ENCODE measurements at places on chromosomes 6 and 20.
A peak's percentile ranks its signal among the peaks of the same experiment; 100 is the strongest.

DNA sequence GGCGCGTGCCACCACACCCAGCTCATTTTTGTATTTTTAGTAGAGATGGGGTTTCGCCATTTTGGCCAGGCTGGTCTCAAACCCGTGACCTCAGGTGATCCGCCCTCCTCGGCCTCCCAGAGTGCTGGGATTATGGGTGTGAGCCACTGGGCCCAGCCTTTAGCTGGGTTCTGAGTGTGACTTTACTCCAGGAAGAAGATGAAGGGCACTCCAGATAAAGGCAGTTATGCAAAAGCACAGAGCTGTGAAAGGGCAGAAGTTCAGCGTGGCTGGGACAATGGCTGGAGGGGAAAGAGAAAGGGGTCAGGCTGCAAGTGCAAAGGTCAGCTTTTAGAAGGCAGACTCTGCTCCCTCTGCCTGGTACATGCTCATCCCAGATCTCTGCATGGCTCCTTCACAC, 39.7 kb downstream of the MAP3K5 start:
- no peak for DNase-seq

GRCh38 chr6:4670290-4670689, 105.9 kb upstream of the CDYL start:
- no peak for DNase-seq

DNA sequence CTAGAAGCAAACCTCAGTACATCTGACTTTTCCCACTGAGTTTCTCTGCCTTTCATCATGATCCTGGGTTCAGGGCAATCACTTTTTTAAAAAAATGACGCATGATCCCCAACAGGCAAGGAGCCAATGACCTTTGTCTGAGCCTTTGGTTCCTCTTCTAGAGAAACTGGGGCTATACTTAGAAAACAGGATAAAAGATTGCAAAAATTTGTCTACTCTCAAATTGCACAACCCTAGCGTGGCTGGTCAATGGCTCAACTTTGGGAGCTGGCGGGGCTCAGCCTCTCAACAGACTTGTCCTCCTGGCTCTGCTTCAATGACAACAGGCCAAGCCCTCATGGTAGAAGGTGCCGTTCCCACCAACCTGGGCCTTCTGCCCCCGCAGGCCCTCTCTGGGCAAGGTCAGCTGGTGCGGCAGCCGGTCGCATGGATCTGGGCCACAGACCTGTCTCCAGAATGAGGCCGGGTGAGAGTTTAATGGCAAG, 48.7 kb downstream of the PDYN start:
- no peak for DNase-seq

GRCh38 chr6:90739339-90739738, 152.5 kb upstream of the MAP3K7 start:
- no peak for DNase-seq

GRCh38 chr6:159753081-159753872, 8.6 kb upstream of the ACAT2 start:
- DNase-seq: no peak

GRCh38 chr20:49669601-49670189, 44.0 kb downstream of the B4GALT5 start:
- DNase-seq: no peak

DNA sequence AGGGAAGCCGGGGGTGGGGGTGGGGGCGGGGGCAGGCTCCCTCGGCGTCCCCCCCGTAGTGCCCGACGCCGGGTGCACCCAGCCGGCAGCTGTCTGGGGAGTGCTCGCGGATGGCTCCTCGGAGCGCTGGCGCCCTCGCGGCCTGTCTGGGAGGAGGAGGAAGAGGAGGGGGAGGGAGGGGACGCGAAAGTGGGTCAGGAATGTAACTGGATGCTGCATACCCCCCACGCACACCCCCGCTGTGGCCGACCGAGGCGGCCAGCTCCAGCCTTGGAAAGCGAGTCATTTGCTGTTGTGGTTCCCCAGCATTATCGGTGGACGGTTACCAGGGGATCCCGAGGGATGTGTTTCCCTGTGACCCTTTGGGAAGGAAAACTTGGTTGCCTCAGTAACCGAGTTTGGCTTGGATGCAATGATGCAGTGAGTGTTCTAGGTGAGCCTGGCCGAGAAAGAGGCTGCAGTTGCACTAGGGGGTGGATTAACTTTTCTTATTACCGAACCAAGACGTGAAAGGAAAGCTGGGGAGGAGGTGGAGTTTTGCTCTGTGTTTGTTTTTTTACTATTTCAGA, 55.2 kb upstream of the RREB1 start:
- DNase-seq: peak; percentile 69

GRCh38 chr6:169864148-169865020, 113.0 kb downstream of the ERMARD start:
- DNase-seq: no peak

DNA sequence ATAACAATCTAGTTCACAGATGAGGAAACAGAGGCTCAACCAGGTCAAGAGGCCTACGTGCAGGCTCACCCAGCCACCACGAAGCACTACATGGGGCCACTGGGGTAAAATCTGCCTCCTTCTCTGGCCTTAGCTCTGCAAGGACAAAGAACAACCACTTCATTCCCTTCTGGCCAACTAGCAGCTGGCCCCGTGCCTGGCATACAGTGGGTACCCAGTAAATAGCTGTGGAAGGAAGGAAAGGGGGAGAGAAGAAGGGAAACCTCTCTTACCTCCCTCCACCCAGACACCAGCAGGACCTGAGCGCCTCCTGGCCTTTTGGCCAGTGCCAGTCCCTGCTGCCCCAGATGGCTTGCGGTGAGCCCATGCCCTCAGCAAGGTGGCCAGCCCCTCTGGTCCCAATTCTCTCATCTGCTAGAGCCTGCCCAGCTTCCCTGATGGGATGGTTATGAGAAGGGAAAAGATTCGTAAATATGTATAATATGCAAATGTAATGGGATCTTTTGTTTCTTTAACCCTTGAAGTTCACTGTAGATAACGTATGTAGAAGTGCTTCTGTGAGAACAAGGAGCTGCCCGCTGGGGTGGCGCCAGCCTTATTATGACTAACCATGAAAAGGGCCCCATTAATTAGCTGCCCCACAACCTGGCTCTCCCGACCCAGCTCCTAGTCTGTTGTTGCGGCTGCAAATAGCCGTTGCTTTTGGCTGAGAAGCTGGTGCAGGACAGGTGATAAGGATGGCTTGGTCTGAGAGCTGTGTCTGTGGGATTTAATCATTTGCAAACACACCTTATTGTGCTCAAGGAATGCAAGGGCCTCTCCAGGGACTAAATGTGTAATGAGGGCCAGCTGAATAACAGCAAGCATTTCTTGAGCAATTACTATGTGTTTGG, 62.0 kb downstream of the DLGAP4 start:
- no peak for DNase-seq

DNA sequence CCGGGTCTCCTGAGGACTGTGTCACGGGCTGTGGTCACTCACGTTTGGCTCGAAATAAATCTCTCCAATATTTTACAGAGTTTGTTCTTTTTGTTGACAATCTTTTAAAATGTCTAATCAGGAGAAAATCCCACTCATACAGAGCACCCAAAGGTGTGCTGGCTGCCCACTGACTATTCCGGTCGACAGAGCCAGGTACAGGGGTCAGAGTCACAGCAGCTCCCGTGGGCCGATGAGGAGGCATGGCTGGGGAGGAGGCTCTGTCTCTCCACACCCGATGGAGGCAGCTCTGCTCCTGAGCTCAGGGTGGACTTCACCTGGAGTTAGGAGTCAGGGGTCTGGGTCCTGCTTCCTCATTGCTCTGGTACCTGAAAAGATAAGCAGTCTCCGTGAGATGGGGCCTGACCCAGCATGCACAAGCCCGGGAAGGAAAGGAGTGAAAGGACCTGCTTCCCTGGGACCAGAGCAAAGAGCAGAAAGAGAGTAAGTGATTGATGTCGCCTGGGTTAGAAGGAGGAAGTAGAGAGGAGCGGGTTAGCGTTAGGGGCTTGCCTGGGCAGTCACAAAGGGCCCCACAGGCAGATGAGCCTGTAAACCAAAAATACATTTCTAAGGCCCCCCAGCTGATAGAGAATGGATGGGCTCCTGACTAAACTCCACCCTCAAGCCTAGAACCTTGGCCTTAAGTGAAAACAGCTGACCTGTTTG, 53.5 kb upstream of the UNC93A start:
- no peak for DNase-seq

DNA sequence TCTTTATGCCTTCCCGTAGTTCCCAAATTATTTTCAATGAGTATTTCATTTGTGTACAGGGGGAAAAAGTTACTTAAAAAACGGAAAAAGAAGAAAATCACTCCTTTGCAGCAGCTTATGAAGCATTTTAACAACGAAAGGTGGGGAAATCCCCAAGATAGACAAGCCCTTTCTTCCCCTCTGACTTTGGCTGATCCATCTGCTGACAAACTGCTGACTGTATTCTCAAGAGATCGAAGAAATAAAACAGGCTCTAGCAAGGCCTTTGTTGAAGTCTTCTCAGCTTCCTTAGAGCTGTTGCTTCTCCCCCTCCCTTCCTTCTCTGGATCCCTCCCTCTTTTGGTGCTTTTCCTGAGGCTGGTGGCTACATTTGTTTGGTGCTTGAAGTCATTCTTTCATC, 325.2 kb downstream of the NRN1 start:
- no peak for DNase-seq

DNA sequence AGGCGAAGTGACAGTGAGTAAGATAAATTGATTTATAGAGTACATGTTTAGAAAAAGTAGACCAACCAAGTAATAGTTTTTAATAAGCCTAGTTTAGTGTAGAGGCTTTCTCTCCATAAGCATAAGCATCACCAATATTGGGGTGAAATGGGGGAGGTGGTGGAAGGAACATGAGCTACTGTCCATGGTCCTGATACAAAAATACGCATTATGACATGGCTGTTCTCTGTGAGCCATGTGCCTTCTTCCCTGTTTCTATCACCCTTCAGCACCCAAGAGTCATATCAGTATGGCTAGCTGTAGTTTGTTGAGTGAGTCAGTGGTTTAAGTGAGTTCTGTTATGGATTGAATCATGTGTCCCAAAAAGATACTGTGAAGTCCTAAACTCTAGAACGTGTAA, 150.8 kb downstream of the EDN1 start:
- no peak for DNase-seq

GRCh38 chr6:104771258-104771832, 88.4 kb downstream of the HACE1 start:
- DNase-seq: no peak

DNA sequence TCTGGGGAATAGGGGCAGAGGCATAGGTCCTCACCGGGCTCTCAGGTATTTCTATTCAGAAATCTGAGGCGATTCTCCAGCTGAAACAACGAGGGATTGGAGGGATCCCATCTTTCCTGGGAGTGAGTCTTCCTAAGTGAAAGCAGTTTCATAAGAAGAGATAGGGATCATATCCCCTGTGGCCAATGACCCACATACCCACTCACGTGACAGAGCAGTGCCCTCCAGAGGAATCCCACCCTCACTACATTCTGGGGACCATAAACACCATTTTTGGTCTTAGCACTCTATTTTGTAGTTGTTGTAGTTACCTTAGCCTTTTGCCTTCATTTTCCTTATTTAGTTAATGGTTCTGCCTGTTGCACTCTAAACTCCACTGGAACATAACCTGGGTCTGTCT, 121.1 kb downstream of the GPR63 start:
- DNase-seq: no peak

GRCh38 chr20:62774762-62775161, 21.5 kb upstream of the MRGBP start:
- DNase-seq: no peak

- no peak for DNase-seq
Measured at GRCh38 chr20:25496968-25497401, 88.3 kb downstream of the NINL start.

DNA sequence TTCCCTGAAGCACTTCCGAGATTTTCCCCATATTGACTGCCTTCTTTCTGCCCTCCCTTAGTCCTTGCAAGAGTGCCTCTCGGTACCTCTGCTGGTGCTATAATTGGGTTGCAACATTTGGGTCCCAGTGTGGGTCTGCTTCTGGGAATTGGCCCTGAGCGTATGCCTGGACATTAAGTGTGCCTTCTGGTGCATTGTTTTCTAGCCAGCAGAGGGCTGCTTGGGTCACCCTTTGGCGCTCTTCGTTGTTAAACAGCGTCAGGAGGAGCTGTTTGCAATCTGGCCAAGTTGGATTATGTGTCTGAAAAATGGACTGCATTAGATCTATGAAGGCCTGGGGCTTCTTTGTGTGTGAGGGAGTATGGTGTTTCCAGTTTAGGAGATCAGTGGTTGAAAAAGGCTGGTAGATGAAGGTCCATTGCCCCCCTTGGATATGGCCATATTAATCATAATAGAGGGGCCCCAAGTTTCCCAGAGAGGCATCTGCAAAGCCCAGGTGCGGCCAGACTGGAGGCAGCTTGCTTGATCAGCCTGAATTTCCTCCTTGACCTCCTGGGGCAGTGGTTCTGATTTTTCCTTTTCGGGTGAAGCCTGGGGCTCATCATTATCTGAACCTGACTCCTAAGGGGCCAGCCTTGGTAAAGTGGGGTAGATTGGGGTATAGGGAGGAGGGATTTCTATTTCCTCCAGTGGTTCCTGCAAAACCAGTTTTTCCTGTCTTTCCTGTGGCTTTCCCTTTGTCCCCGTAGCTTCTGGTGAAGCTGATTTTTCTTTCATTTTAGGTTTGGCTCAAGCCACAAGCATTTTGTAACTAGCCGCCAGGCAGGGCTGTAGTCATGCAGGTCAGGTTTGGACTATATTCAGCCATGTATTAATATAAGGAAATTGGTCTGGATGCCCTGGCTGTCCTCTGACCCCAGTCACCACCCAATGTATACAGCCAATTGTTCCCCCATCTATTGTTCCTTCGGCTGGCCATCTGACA, 85.4 kb upstream of the GPR6 start:
- DNase-seq: no peak

GRCh38 chr20:44112889-44113617, 73.9 kb downstream of the JPH2 start:
- DNase-seq: no peak

- DNase-seq: no peak
Measured at GRCh38 chr6:161415302-161415855, 141.5 kb upstream of the AGPAT4 start.

DNA sequence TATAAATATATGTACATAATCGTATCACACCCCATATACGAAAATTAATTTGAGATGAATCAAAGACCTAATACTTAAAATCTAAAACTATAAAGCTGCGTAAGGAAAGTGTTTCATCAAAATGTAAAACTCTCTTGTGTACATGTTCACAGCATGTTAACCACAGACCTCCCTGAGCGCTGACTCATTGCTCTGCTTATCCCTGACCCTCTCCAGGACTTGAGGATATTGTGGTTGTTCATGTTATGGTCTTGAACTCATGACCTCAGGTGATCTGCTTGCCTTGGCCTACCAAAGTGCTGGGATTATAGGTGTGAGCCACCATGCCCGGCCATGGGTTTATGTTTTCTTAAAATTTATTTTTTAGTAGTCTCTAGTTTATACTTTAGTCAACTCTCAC, 14.2 kb downstream of the FAM83B start:
- DNase-seq: no peak

GRCh38 chr6:108164815-108165706, 761 bp upstream of the NR2E1 start:
- DNase-seq: peak; percentile 80

Measured in H1 (cell line).